NCI-H146 (cell line): ENCODE measurements at places on chromosomes 7 and 10.

- no peak for DNase-seq
Measured at GRCh38 chr7:47552621-47553020, 29.3 kb downstream of the TNS3 start.

- DNase-seq: no peak
Measured at GRCh38 chr7:30352169-30352568, 67.8 kb downstream of the ZNRF2 start.

- no peak for DNase-seq
Measured at GRCh38 chr7:74395745-74396311, 57.9 kb upstream of the GTF2IRD1 start.

- DNase-seq: no peak
Measured at GRCh38 chr10:123788981-123789380, 102.6 kb downstream of the CPXM2 start.

- DNase-seq: no peak
Measured at GRCh38 chr7:70926666-70927065, 205.3 kb upstream of the GALNT17 start.

DNA sequence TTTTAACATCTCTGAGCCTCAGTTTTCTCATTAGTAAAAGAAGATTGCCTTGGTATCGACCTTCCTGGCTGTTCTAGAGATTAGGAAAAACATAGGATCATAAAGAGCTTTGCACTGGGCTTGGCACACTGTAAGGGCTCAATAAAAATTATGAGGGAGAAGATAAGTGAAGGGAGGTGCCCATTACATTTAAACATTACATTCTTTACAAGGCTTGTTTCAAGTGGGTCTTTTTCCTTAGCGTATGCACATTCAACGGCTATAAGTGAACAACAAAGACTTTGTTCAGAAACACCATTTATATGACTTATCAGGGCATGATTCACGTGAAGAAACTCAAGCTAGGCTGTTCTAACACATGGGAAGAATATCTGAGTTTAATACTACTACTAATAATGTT lies 351.9 kb upstream of the NPVF start:
- no peak for DNase-seq

GRCh38 chr10:69364232-69364940 lies 52.3 kb downstream of the TACR2 start:
- DNase-seq: no peak

- DNase-seq: no peak
Measured at GRCh38 chr7:24936121-24936824, 43.7 kb downstream of the OSBPL3 start.

GRCh38 chr7:33248671-33249070 lies 119.3 kb downstream of the BBS9 start:
- no peak for DNase-seq

- DNase-seq: no peak
Measured at GRCh38 chr7:152202056-152202455, 176.6 kb downstream of the GALNT11 start.

- no peak for DNase-seq
Measured at GRCh38 chr7:30584965-30585364, 9.7 kb upstream of the GARS1 start.

- no peak for DNase-seq
Measured at GRCh38 chr7:25192043-25192442, 36.2 kb downstream of the NPVF start.

- DNase-seq: peak; percentile 12
Measured at GRCh38 chr10:113820507-113820906, 33.4 kb downstream of the DCLRE1A start.
